ENCODE measurements at places on chromosomes 5 and 9. TPM values are rescaled to one million over a fixed set of nuclear protein-coding genes. Genes with fewer than 3 reads are reported as not detected.

PCDHB3 gene
- 11.0 TPM for total RNA-seq

PCDHAC1 gene
- 76.2 TPM for total RNA-seq

DNA sequence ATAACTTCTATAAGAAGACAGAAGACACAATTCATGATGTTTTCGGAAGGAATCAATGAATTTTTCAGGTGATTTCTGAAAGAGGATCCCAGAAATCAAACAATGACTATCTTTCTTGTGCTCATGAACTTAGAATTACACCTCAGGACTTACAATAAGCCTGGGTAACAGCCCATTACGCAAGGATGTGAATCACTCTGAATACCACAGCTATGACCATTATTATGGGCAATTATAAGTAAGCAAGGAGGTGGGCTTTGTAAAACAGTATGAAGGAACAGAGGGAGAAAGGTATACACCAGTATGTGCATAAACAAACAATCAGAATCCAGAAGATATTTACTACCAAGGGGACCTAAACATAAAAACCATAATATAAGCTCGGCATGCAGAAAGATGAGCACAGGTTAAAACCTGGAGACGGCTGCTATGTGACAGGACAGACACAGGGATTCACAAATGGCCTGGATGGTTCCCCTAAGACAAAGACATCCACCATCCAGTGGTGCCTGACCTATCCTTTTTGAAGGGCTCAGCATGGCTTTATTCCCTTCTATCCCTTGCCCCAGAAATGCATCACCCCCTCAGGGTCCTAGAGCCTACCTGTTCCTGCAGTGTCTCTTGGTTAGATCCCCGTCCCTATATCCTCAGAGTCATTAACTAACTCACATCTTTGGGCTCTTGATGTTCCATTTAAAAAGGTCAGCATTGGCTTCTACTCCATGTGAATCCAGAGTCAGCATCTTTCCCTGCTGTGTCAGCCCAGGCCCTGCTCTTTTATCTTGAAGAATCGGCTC is 21.8 kb upstream of the PPP2CA start:
- DNase-seq: no peak

SERF1A gene
- total RNA-seq: 26.1 TPM

IRGM gene
- not detected for total RNA-seq

DNA sequence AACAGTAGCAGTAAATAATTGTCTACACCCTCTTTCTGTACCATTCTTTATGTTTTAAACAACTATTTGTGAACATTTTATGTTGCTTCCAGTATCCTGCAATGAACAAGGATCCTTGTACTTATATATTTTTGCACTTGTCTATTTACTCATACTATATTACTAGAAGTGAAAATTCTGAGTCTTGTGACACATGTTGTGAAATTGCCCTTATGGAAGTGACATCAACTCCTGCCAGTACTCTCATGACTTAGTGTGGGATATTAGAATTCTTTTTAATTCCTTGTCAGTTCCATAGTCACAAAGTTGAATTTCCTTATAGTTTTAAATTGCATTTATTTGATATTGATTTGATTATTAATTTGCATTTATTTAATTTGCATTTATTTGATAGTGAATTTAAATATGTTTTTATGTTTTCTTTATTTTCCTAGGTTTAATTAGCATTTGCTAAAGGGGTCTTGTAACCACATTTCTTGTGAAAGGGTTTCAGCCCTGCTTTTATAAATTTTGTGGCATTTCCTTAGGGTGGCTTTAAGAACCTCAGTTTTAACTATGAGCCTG is 27.7 kb downstream of the PARP8 start:
- DNase-seq: no peak

SCGB3A2 gene
- total RNA-seq: not detected

DNA sequence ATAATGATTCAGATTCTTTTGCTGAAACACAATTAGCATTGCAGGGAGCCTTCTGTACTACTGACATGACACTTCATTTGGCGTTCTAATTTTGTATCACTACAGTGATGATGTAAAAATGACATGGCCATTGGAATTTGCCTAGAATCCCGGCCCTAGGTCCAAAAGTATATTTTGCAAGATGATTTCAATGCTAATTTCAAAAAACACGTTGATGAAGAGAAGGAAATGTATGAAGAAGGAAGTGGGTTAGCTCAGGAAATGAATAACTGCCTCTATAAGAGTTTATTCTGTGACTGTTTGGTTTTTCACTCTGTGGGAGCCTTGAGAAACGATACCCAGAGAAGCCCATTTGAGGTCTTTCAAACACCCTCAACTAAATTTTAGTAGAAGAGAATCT is 59.3 kb downstream of the OSTF1 start:
- DNase-seq: no peak

DNA sequence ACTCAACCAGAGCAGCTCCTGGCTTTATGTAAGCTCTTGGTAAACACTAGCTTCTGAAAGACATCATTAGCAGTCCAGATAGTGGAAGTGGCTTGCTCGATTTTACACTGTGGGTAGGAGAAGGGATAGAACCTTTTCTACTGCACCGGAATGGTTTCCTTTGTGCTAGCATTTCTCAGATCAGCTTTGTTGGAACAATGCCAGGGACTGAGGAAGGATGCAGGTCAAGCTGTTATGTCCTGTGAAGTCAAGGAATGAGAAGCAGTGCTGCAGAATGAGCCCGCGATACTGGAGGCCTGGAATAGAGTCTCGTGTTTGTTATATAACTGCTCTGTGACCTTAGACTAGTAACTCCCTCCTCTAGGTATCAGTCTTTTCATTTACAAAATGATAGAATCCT is 233.6 kb downstream of the GABRB2 start:
- no peak for DNase-seq

LRRTM2 gene
- 99.5 TPM for total RNA-seq

Data from frontal cortex (tissue), 4 donors.